NCI-H748 treated with DMSO at 0.1 percent for 48 hours (cell line): ENCODE measurements at places on chromosomes 2 and 18.
A peak's percentile ranks its signal among the peaks of the same experiment; 100 is the strongest.

- peak; percentile 57 for DNase-seq
These were observed 308.6 kb downstream of the RNF144A start for GRCh38 chr2:7225848-7226247.

DNA sequence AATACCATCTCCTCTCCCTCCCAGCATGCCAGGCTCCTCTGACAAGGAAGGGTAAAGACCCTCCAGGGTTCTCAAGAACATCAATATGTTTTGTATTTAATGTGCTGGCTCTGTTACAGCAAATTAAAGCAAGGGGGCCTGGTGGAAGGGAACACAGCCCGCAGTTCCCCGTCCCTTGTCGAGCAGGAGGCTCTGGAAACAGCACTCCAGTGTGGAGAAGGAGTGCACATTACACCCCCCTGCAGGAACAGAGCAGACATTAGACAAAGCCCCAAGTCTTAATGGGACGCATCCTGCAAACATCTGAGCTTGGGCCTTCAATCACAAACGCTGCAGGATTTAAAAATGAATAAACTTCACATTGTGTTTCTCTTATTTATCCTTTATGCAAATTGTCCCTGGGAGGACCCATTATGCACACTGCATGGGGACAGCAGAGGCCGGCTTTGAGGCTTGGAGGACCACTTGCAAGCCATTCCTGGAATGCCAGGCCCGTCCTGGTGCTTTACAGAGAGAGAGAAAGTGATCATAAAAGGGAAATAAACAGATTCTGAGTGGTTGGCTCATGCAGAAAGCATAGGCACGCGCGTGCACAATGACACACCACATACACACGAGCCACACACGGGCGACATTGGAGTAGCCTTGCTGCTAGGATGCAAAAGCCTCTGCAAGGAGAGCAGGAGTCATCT, 328.7 kb downstream of the SMAD2 start:
- DNase-seq, result no peak

DNA sequence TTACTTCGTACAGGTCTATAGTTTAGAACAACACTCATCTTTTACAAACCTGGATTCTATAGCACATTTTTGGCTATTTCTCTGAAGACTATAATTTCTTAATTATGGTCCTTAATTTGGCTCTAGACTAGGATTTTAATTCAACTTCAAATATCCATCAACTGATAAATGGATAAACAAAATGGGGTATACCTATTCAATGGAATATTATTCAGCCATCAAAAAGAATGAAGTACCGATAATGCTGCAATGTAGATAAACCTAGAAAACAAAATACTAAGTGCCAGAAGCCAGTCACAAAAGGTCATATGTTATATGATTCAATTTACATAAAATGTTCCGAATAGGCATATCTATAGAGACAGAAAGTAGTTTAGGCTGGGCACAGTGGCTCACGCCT, 15.2 kb upstream of the RIF1 start:
- no peak for DNase-seq

DNA sequence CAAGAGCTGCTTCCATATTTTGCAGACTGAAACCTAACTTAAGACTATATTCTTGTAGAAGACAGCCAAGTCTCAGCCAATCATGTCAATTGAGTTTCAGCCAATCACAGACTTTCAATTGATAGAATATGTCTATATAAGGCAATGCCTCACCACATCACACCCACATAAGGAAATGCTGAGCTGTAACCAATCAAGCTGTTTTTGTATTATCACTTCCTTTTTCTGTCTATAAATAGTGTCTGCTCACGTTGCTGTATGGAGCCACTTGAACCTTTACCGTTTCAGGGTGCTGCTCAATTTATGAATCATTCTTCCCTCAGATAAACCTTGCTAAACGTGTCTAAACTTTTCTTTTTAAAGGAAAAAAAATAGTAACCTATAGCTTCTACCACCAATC, 1554.4 kb upstream of the LRRTM1 start:
- no peak for DNase-seq

- no peak for DNase-seq
These were observed 47.7 kb upstream of the DOK6 start for GRCh38 chr18:69353023-69353422.

DNA sequence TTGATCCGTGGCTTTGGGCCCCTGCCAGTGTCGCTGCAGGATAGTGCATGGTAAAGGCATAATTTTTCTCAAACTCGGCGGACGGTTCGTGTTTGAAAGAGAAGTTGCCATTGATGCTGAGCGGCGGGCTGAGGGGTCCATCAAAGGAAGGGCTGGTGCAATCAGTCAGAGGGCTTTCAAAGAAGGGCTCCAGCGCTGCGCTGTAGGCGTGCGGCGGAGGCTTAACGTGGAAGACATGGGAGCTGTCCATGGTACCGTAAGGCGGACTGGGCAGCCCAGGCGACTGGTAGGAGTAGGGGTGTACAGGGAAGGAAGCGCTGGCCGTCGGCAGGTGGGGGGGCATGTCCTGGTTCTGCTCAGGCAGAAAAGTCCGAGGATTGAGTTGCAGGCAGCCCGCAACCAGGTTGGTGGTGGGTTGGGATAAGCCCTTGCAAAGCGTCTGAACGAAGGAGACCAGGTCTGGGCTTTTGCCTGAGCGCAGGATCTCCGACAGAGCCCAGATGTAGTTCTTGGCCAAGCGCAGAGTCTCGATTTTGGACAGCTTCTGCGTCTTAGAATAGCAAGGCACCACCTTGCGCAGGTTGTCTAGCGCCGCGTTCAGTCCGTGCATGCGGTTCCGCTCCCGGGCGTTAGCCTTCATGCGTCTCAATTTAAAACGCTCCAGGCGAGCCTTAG, 2.3 kb downstream of the NEUROD1 start:
- no peak for DNase-seq

GRCh38 chr2:84830095-84830494, 50.8 kb downstream of the TRABD2A start:
- no peak for DNase-seq

GRCh38 chr2:215436705-215437565, 1.1 kb upstream of the FN1 start:
- DNase-seq, result no peak

DNA sequence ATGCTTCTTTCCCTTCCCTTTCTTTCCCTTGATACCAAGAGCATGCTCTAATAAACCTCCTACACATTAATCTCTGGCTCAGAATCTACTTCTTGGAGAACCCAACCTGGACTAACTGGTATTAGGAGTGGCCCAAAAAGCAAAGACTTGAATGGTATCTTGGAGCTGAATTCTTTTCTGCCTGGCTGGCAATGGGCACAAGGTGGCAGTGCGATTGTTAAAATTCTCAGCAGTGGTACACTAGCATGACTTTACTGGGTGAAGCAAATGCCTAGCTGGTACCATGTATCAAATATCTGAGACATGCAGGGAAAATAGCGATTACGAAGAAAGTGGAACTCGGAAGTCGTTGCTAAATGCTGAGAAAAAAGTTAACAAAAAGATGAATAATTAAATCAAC, 376.1 kb downstream of the XIRP2 start:
- DNase-seq, result no peak

GRCh38 chr2:47426786-47427185, 23.8 kb downstream of the MSH2 start:
- no peak for DNase-seq

DNA sequence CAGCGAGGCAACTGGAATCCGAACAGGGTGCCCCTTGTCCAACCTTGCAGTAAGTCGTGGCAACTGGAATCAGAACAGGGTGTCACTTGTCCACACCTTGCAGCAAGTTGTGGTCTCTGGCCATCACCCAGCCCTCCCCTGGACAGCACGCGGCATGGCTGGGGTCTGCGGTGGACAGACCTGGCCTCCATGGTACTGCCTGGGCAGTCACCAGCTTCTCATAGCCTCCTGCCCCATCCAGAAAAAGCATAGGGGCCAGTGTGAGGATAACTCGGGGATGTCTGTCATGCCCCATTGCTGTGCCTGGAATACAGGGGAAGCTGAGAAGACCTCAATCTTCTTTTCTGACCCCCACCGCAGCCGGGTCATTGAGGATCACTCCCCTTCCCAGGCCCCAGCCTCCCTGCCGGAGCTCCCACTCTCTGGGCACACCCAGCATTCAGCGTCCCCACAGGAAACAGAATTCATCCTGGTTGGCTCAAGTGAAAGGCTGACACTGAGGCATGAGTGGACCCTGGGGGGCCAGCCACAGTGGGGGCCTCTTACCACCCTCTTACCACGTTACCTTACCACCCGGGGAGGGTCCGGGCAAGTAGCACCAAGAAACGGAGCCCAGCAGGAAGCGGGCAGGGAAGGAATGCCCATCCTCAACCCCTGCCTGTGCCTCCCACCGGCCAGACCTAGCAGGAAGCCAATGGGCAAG, 68.0 kb upstream of the RAB6C start:
- DNase-seq, result no peak

GRCh38 chr2:177628831-177629230, 236.3 kb downstream of the AGPS start:
- no peak for DNase-seq

- no peak for DNase-seq
These were observed 2.9 kb upstream of the SERPINB3 start for GRCh38 chr18:63664571-63664970.

DNA sequence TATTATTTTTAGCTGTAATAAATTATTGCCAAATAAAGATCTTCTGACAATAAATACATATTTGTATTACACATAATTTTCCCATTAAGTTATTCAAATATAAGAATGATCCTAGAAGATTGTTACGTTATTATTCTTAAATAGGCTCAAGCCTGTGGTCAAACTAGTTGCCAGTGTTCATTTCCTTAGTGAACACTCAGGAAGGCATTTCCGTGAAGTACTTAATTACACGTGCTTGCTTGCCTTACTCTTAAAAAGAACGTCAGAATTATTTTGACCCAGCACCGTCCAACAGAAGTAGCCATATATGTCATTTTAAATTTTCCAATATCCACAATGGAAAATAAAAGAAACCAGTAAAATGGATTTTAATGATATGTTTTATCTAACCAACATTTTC, 249.8 kb downstream of the TXNL1 start:
- DNase-seq, result no peak

DNA sequence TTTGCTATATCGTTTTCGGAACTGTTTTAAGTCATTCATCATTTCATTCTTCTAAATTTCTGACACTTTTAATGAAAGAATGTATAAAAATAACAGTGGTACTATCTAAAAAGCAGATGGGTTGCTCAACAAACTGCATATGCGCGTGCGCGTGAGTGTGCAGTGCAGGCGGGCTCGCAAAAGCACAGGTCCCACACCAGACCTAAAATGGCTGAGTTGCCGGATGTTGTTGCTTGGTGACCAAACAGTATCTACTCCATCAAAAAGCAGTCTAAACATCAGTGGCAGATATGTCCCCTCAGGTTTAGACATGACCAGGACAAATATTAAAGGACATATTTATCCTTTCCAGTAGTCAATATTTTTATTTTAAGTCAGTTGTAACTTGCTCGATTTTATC, 5.1 kb downstream of the NOL4 start:
- DNase-seq, result peak; percentile 87

- no peak for DNase-seq
These were observed 97.2 kb downstream of the B3GNT2 start for GRCh38 chr2:62293151-62293489.

DNA sequence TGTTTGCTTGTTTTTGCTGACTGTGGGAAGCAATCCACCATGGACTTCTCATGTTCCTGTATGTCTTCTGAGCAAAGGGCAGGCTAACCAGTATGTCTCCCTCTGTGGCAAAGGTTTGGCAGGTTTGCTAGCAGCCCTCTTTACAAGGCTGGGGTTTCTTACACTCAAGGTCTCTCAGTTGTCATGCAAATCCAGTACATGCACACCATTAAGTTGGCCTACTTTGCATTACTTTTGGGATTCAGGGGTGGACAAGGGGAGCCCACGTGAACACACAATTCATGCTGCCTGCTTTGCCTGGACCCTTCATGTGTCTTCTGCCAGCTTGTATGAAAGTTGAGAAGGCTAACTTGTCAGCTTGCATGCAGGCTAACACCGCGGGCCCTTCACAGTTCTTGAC, 134.9 kb downstream of the LRRTM4 start:
- no peak for DNase-seq

DNA sequence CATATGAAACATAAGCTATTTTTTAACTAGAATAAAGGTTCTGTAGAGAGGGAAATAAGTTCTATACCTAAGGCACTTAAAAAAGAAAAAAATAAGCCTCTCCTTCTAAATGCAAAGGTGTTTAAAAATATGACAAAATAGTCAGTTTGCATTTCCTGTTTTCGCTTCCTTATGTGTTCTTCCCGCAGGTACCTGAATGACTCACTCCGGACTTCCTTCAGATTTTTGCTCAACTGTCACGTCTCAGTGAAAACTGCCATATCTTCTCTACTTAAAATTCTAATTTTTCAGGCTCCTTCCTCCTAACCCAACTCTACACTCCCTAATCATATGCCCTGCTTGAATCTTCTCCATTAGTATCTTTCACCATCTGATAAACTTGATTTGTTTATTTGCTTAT, 1333.1 kb downstream of the LRP1B start:
- DNase-seq, result no peak

DNA sequence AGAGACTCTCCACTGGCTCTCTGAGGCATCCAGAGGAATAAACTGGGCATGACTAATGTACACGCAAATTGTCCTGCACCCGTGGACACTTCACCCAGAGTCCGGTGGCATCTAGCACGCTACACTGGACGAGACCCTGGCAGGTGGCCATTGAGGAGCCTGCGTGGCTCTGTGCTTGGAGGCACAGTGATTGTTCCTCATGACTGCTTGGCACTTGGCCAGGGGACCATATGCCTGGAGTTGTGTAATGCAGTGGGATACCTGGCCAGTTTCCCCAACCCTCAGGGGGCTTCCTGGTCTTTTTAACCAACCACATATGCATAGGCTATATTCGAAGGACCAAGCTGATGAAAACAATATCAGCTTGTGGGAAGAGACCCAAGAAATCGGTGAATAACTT, 66.6 kb downstream of the MTCL1 start:
- DNase-seq, result peak; percentile 12

- DNase-seq, result peak; percentile 15
These were observed 31.0 kb downstream of the CFAP36 start for GRCh38 chr2:55550368-55551102.

DNA sequence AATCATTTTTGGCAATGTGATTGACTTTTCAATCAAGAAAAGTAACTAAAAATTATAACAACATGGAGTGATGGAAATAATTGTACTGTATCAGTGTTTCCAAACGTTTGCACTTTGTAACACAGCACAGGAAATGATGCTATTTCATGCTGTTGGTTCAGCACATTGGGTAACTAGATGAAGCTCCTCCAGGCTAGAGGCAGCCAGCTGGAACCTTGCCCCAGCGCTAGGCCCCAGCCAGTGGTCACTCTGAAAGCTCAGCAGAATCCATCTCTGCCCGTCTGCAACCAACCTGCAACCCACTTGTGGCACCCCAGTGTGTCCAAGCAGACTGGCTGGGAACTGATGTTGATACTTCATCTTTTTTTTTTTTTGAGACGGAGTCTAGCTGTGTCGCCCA, 15.3 kb downstream of the UNC50 start:
- no peak for DNase-seq

- no peak for DNase-seq
These were observed 606.3 kb downstream of the METTL4 start for GRCh38 chr18:1965016-1965415.
